M059J (cell line): ENCODE measurements at places on chromosomes 1 and 21. TPM values are rescaled to one million over a fixed set of nuclear protein-coding genes. Genes with fewer than 3 reads are reported as not detected.

DNA sequence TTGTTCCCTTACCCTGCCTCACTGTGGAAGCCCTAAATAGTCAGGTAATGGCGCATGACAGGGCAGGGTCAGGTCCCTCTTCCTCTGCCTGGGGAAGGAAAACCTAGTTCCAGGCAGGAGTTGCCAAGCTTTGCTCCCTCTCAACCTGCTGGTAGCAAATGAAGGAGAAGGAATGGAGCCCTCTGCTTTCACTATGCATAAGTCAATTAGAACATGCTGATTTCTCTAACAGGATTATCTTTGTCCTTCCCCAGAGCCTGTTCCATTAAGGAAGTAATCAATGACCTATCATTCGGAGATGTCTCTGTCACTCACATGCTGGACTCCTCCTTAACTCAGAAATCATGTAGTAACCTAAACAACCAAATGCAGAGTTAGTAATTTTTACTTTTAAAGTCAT lies 161.8 kb upstream of the NFIA start:
- DNase-seq = no peak

DNA sequence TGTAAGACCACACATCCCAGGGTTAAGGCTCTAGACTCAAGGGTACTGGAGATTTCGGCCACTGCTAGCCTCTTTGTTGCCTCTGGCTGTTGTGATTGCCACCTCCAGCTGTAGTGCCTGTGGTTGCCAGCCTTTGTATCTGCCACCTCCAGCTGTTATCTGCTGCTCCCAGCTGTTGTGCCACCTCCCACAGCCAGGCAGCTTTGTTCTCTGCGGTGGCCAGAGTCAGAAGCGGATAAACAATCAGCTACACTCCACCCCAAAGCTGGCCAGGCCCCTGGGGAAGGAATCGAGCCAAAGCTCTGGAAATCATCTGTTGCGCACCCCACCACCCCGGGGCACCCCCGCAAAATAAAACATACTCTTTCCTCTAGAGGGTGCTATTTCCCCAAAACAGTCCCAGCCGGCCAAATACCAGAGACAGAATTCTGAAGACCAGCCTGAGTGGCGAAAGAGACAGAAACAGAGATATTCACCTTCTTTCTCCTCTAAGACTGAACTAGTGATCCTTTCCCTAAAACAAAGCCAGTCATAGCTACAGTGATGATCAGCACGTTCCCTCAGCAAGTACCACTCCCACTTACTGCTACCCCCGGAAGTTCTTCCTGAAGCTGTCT lies 14.8 kb upstream of the PIGM start:
- DNase-seq = peak; percentile 34

- peak; percentile 88 for DNase-seq
Observed at GRCh38 chr1:59750328-59751003, 64.3 kb upstream of the HOOK1 start.

CFAP107 gene
- total RNA-seq = not detected in 2 replicates

- DNase-seq = peak; percentile 61
Observed at GRCh38 chr1:204151552-204152309, at the start of gene ETNK2. Gene ETNK2, minus strand, starts transcription at chr1:204152044. Its CDS starts 192 bp downstream, at chr1:204151852.

DNA sequence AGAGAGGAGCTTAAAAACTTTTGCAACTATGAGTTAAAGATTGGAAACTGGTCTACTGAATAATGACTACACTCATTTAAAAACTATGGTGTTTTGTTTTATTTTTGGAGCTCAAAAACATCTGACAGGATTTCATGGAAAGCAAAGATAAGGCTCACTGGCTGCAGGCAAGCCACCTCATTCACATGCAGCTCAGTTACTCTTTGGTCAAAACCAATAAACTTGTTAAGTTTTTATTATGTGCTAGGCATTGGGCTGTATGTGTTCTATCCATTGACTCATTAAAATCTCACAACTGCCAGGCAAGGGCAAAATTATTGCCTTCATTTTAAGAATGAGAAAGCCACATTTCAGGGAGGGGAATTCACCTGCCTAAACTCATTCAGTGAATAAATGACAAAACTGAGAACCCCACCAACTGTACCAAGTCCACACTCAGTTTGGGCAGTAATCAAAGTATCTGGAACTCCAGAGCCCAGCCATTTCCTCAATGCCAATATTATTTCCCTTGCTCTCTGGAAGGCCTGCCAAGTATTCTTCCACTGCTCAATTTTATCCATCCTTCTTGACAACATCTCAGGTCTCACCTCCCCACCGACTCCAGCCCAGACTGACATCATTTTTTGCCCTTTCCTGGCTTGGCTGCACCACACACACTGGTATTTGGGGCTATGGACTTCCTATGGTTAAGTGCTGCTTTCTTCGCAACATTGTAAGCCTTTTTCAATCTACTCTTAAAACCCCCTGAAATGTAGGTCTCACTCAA lies 401.1 kb upstream of the NFIA start:
- DNase-seq = no peak

DNA sequence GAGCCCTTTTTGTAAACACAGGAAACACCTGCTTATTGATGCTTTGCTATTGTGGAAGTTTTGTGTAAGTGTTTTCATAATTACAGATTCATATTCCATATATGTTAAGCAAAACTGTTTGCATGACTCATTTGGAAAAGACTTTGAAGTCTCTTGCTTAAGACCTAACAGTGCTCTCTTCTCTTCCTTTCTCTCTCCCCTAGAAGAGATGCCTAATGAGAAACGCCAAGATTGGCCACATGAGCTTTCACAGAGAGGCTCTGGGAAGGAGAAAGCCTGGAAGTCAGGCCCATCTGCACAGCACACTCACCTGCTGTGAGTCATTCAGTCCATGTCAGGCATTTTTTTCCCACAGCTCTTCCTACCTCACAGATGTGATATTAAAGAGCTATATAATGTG lies 101.6 kb upstream of the PALMD start:
- DNase-seq = peak; percentile 67

MCOLN3 gene
- total RNA-seq = 2.1 and 4.3 TPM in 2 replicates

DNA sequence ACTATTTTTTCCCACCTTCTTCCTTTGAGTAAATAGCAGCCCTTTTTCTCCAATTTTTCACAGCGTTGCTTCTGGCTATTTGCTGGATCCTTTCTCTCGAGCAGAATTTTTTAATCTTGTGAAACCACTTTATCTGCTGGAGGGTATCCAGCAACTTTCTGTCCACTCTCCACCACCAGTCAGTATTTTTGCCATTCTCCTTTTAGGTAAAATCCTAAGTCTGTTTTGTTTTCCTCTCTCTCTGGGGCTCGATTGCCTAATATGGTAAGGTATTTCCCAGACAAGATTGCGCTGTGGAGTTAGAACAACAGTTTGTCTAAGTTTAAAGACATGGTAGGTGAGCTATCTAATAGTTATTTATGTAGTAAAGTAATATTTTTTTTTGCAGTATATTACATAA lies 156.9 kb downstream of the PPP1R12B start:
- DNase-seq = peak; percentile 84

C1QA gene
- not detected in 2 replicates for total RNA-seq

GRCh38 chr1:29202053-29202452 lies 20.4 kb upstream of the SRSF4 start:
- DNase-seq = no peak

- peak; percentile 19 for DNase-seq
Observed at GRCh38 chr1:226569879-226570547, 21.4 kb downstream of the STUM start.

- no peak for DNase-seq
Observed at GRCh38 chr1:8252266-8252951, 65.5 kb upstream of the SLC45A1 start.

- DNase-seq = no peak
Observed at GRCh38 chr1:231750296-231750695, 123.7 kb downstream of the DISC1 start.

- no peak for DNase-seq
Observed at GRCh38 chr1:29789910-29790247, 553.6 kb downstream of the PTPRU start.

- DNase-seq = no peak
Observed at GRCh38 chr1:82901118-82901517, 1097.8 kb downstream of the TTLL7 start.

DNA sequence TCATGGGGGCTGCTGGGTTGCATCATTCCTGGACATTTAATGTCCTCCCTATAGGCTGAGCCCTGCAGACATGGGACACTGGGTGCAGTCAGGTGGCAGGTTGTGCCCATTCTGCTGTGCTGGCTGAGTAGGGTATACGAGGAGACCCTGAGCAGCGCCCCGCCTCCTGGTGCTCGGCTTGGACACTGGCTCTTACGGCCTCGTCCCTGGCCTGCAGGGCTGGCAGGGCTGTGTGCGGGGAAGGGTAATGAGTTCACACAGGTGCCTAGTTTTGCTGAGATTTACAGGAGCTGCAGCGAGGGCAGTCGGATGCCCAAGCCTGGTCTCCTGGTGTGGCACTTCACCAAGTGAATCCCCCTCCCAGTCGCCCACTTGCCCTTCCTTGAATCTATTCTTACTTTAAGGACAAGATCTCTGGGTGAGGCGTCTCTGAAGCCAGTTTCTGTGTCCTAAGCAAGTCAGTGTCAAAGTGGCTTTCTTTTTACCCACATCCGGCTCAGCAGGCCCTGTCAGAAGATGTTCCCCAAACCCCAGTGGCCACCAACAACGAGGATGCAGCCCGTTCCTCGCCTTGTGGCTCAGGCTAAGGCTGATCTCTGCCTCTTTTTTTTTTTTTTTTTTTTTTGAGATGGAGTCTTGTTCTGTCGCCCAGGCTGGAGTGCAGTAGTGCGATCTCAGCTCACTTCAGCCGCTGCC lies 73.2 kb downstream of the MAN1C1 start:
- DNase-seq = no peak

- DNase-seq = no peak
Observed at GRCh38 chr1:112855152-112855828, 100.7 kb downstream of the SLC16A1 start.

FGR gene
- total RNA-seq = 0.17 TPM in 1 of 2 replicates, not detected in the other

CDA gene
- total RNA-seq = 1.1 and 2.1 TPM in 2 replicates

- peak; percentile 86 for DNase-seq
Observed at GRCh38 chr1:115428256-115428655, 90.2 kb upstream of the NGF start.

BMP8A gene
- total RNA-seq = not detected in 2 replicates

- DNase-seq = no peak
Observed at GRCh38 chr1:225861834-225862580, 20.2 kb downstream of the TMEM63A start.

DNA sequence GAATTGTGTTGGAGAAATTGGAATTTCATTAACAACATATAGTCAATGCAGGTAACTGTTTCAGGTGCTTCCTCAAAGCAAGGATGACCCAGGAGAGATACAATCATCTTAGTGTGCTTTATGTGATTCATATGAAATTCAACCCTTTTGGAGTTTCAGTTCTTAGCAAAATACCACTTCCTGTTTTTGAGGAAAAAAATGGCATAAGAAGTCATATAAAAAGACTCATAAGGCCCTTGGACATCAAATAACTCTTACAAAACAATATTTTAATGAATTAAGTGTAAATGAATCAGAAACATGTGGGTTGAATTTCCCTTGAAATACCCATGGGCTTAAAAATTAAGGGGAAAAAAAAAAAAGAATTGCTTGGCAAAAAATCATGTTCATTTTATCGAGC lies 926.6 kb downstream of the LTN1 start:
- peak; percentile 18 for DNase-seq

DNA sequence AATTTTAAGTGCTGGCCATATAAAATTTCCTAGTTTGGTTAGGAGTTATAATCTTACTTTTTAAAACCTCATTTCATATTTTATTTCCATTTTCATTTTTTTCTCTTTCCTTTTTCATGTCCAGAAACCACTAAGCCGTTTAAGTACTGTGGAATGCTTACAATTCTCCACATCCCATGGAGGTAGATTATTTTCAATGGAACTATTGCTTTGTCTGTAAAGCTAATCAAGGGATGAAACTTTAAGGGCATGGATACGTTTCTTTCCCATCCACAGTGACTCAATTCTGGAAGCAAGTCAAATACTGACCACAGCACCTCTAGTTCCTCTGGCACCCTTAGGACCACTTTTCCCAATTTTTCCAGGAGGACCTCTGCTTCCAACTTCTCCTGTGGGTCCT lies 139.1 kb upstream of the ZNHIT6 start:
- no peak for DNase-seq

DNA sequence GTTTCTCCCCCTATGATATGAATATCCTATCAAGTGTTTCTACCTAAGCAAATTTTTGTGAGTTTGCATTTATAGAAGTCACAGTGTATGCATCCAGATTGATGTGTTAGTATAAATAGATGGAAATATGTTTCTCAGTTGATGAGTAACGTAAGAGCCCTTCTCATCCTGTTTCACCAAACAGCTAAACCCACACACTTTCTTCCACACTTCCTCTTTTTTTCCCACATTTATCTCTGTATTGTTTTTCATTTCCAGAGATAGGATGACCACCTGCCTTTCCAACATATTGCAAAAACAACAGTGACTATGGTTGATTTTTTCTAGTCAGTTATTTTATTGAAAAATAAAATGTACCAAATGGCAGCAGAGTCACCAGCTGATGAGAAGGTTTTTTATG lies 490.1 kb downstream of the NEGR1 start:
- no peak for DNase-seq

DNA sequence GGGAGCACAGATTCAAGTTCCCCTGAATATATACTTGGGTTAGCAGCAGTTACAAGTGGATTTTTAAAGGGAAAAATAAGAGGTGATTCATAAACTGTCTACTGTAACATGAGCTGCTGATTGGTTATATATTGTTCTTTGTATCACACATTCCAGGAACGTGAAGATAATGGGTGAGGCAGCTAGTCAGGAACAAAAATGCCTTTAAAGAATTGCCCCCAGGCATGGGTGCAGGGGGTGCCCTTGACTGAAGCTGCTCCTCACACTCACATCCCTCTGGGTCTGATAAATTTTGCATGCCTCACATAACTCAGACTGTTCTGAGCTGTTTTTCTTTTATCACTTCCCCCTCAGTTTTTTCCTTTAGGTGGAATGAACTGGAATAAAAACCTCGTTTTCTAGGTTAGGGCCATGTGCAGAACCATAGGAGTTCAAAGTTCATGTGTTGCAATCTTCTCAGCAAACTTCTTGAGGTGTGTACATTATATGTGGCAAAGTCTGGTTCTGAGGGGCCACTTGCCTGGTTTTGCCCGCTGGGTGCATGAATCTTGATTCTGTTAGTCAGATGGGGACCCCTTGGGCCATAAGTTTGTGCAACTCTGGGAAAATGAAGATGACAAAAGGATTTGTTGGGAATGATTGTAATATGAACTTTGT lies 21.1 kb downstream of the TBX19 start:
- peak; percentile 98 for DNase-seq

DNA sequence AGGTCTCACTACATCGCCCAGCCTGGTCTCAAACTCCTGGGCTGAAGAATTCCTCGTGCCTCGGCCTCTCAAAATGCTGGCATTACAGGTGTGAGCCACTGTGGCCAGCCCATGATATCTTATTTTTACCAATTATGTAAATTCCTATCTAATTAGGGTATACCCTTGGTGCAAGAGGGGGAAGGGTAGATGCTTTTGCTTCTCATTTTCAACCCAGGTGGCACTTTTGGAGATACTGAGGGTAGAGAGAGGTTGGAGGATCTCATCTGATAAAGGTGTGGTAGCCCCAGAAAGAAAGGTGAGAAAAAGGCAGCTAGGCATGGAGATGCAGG lies 17.4 kb downstream of the ENSA start:
- DNase-seq = no peak
